ENCODE measurements at places on chromosomes 3 and 15. TPM values are rescaled to one million over a fixed set of nuclear protein-coding genes. Genes with fewer than 3 reads are reported as not detected.

CHRNA5 gene
- 8.9 TPM for total RNA-seq

CHRNA7 gene
- not detected for total RNA-seq

STRIT1 gene
- not detected for total RNA-seq

GRCh38 chr15:62209322-62209721, 44.2 kb upstream of the C2CD4B start:
- DNase-seq, result no peak

DNA sequence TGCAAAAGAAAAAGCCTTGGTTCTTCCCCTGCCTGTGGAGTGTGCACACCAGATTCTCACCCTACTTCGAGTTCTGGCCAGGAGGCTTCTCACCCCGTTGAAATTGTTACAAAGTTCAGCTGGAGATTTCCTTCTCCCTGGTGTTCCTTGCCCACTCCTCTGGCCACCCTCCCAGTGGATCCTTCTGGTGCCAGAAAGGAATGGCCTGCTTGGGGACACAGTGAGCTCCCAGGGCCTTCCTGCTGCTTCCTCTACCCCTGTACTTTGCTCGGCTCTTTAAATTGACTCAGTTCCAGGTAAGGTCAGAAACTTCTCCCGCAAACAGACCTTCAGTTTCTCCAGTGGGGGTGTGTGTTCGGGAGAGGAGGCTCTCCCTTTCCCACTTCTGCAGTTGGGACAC, 140.1 kb upstream of the CFAP20DC start:
- DNase-seq, result no peak

DNA sequence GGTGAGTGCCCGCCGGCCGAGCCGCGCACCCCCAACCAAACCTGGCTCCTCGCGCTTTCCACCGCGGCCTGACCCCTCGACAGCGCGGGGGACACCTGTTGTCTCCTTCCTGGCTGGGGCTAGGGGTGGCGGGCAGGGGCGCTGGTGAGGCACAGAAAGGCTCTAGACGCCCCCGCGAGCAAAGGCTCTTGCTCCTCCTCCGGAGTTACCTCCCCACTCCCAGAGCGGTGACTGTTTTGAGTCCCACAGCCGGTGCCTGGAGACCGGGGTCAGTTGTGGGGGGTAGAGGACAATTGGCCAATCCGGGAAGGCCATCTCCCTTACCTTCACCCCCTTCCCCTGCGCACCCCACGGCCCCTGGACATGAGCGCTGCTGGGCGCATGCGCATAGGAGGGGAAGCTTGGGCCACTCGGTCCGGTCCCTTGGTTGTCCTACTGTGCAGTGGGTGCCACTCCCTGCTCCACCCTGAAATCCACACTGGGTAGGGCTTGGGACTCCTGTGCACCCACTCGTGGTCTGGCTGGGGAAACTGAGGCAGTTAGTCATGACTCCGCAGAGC, 554 bp downstream of the CHST13 start:
- DNase-seq, result no peak

- DNase-seq, result no peak
Observed at GRCh38 chr15:31228980-31229826, 97.4 kb upstream of the KLF13 start.

- DNase-seq, result no peak
Observed at GRCh38 chr15:79050341-79050740, 40.2 kb downstream of the RASGRF1 start.

DNA sequence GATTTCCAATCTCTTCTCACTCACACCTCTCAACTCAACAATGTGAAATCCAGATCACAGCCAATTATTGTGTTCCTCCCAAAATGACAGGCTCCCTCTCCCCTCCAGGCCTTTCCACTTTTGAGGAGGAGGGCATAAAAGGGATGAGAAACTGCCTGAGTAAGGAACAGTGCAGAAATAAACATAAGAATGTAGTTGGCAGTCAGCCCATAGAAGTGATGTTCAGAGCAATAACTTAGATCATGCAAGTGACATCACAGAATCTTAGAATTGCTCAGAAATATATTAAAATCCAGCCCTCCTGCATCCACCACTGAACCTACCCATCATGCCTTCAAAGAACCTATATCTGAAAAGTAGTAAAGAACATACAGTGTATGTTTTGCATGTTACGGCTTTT, 299.4 kb upstream of the GADL1 start:
- no peak for DNase-seq

DNA sequence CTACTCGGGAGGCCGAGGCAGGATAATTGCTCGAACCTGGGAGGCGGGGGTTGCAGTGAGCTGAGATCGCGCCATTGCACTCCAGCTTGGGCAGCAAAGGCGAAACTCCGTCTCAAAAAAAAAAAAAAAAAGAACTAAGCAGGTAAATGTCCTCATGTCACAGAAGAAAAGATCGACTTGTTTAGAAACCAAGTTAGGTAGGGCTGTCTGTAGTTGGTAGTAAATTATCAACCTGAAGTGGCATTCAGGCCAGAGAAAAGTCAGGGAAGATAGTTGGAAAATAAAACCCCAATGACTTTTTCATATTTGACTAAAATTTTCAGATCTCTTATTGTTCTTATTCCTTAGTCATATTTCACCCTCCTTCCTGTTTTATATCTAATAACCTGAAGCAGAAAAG, 55.4 kb downstream of the ZNF609 start:
- DNase-seq, result no peak

GRCh38 chr15:97623091-97623661, 337.3 kb upstream of the ARRDC4 start:
- DNase-seq, result no peak

- no peak for DNase-seq
Observed at GRCh38 chr3:98343647-98344507, 9.8 kb upstream of the OR5K4 start.

Data from CD8-positive, alpha-beta memory T cell (primary cell).